Activated CD8-positive, alpha-beta T cell treated with anti-CD3 and anti-CD28 coated beads, Interleukin-2, amount 10 ng/mL, durations not matched to agents 7 days and 5 days (primary cell): ENCODE measurements at places on chromosomes 6 and 20. TPM values are rescaled to one million over a fixed set of nuclear protein-coding genes. Genes with fewer than 3 reads are reported as not detected.

Gene WFDC5
- not detected for total RNA-seq

Gene GRM1
- total RNA-seq, result not detected

Gene TULP4
- total RNA-seq, result 33.9 TPM

Gene CABLES2
- 17.0 TPM for total RNA-seq

Gene MACROD2
- total RNA-seq, result 0.08 TPM

Gene SLC26A8
- total RNA-seq, result not detected

Gene RIPOR3
- not detected for total RNA-seq

Gene PHACTR3
- not detected for total RNA-seq

Gene HCK
- total RNA-seq, result not detected

DNA sequence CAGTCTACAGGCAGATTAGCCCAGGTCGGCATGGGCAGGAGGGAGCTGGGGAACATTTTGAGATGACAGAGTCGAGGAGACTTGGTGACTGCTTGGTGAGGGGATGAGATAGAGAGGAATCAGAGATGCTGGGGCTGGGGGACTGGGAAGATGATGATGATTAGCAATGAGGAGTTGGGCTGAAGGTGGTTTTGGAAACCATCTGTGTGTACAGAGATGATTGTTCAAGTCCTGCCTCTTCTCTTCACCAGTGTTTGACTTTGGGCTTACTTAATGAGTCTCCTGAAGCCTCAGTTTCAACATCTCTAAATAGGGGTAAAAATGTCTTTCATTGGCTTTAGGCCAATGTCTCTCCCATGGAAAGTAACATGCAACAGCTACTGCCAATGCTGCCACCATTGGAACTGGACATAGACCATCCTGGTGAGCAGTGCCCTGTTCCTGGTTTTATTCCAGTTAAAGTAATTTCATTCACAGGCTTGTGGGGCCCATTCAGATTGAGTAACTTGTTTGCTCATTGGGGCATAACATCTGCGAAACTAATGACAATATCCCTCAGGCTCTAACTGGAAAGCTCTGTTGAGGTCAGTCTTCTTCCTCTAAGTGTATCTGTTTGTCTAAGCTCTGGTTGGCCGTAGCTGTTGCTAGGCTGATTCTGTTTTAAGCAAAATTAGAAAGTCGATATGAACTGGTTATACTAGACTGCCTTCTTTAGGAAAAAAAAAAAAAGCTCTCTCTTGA, 99.1 kb downstream of the ARMC2 start:
- peaks cover 3% of the 10 kb centered on the region for H3K36me3 ChIP-seq
- H3K27ac ChIP-seq, result no peak overlapping the region
- no peak overlapping the region for H3K4me3 ChIP-seq
- DNase-seq, result no peak
- H3K27me3 ChIP-seq, result no peaks in the 10 kb centered on the region

- H3K27me3 ChIP-seq, result peaks cover 31% of the 10 kb centered on the region
- H3K27ac ChIP-seq, result no peak overlapping the region
- DNase-seq, result no peak
- no peak overlapping the region for H3K4me3 ChIP-seq
- H3K36me3 ChIP-seq, result no peaks in the 10 kb centered on the region
Observed at GRCh38 chr6:15677822-15678221, 15.0 kb upstream of the DTNBP1 start.

GRCh38 chr6:169792306-169793015, 41.0 kb downstream of the ERMARD start:
- no peaks in the 10 kb centered on the region for H3K36me3 ChIP-seq
- no peak overlapping the region for H3K27ac ChIP-seq
- H3K4me3 ChIP-seq, result no peak overlapping the region

DNA sequence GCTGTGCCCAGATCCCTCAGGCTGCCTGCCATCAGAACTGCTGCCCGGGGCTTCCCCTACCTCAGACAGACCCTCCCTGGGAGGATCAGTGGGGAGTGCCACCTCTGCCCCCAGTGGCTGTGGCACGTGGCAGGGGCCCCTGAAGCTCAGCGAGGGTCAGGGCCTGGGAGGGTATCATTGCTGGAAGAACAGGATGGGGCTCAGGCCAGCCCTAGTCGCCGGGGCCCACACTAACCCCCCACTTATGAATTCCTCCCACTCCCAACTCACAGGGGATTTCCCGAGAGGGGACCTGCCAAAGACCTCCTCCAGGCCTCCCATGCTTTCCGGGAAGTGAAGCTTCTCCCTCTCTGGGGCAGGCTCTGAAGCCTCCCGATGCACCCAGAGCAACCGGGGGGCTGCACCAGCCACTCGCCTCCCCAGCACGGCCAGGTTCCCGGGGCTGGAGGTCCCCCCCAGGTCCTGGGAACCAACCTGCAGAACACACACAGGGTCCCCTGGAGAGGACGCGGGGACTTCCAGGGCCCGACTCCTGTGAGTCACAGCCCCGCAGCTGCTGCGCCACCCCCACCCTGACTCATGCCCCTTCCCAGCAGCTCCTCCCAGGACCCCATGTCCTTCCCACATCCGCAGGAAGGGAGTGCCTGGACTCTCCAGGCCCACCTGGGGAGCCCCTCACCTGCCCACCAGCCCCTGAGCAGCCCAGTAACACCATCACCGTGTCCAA, 2.5 kb downstream of the TNFRSF6B start:
- no peaks in the 10 kb centered on the region for H3K27me3 ChIP-seq
- H3K27ac ChIP-seq, result no peak overlapping the region
- DNase-seq, result no peak
- no peak overlapping the region for H3K4me3 ChIP-seq
- H3K4me1 ChIP-seq, result peaks cover 9% of the 10 kb centered on the region

- H3K36me3 ChIP-seq, result no peaks in the 10 kb centered on the region
- peaks cover 11% of the 10 kb centered on the region for H3K4me1 ChIP-seq
- H3K4me3 ChIP-seq, result no peak overlapping the region
- DNase-seq, result peak; percentile 34
- no peak overlapping the region for H3K27ac ChIP-seq
Observed at GRCh38 chr20:3749689-3750531, 17.4 kb downstream of the HSPA12B start.

GRCh38 chr6:163398815-163399214, 15.7 kb upstream of the QKI start:
- no peaks in the 10 kb centered on the region for H3K36me3 ChIP-seq
- no peak overlapping the region for H3K27ac ChIP-seq
- peaks cover 6% of the 10 kb centered on the region for H3K4me1 ChIP-seq
- no peak for DNase-seq

GRCh38 chr6:42390228-42390934, 61.3 kb downstream of the TRERF1 start:
- H3K4me3 ChIP-seq, result peak overlapping the region; percentile 69
- peak; percentile 68 for DNase-seq

DNA sequence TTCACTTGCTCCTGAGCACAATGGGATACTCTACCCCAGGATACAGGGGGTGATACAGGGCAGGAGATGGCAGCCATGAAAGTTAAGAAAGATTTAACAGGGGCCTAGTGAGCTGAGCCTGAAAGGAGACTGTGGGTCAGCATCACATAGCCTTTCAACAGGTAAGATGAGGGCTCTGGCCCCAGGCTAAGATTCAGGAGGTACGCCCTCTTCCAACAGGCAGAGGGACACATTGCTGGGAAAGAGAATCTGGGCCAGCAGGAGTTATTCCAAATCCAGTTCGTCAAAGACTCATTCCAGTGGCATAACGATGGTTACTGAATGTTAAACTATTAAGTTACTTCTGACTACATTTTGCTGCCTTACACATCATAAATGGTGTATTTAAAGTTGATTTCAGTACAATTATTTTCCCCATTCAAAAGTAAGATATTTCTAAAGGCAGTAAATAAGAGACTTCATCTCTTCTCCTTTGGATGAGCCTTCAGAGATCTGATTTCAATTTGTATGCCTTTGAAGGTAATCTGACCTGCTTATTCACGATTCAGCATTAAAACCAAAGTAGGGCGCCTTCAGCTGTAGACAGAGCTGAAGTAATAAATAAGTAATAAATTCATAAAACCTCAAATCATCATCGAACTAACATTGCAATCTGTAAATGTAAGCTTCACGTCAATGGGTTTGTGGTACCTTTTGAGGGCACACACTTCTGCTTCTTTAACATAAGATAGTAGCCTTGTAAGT, 62.4 kb downstream of the HS3ST5 start:
- DNase-seq, result no peak
- H3K27ac ChIP-seq, result no peak overlapping the region
- no peak overlapping the region for H3K4me3 ChIP-seq
- no peaks in the 10 kb centered on the region for H3K4me1 ChIP-seq
- no peaks in the 10 kb centered on the region for H3K36me3 ChIP-seq

GRCh38 chr20:19907326-19908056, 109.7 kb upstream of the NAA20 start:
- no peak for DNase-seq
- no peak overlapping the region for H3K4me3 ChIP-seq
- H3K36me3 ChIP-seq, result no peaks in the 10 kb centered on the region
- no peak overlapping the region for H3K27ac ChIP-seq
- no peaks in the 10 kb centered on the region for H3K27me3 ChIP-seq

- H3K4me1 ChIP-seq, result no peaks in the 10 kb centered on the region
- DNase-seq, result no peak
- no peak overlapping the region for H3K27ac ChIP-seq
Observed at GRCh38 chr6:18829272-18829870, 442.2 kb downstream of the RNF144B start.

GRCh38 chr6:124494956-124495664, 467.1 kb upstream of the RNF217 start:
- no peaks in the 10 kb centered on the region for H3K27me3 ChIP-seq
- no peak for DNase-seq
- H3K27ac ChIP-seq, result no peak overlapping the region
- no peak overlapping the region for H3K4me3 ChIP-seq

GRCh38 chr20:63873477-63873971, 8.5 kb downstream of the TPD52L2 start:
- peaks cover 46% of the 10 kb centered on the region for H3K36me3 ChIP-seq
- DNase-seq, result peak; percentile 38
- H3K4me3 ChIP-seq, result no peak overlapping the region

DNA sequence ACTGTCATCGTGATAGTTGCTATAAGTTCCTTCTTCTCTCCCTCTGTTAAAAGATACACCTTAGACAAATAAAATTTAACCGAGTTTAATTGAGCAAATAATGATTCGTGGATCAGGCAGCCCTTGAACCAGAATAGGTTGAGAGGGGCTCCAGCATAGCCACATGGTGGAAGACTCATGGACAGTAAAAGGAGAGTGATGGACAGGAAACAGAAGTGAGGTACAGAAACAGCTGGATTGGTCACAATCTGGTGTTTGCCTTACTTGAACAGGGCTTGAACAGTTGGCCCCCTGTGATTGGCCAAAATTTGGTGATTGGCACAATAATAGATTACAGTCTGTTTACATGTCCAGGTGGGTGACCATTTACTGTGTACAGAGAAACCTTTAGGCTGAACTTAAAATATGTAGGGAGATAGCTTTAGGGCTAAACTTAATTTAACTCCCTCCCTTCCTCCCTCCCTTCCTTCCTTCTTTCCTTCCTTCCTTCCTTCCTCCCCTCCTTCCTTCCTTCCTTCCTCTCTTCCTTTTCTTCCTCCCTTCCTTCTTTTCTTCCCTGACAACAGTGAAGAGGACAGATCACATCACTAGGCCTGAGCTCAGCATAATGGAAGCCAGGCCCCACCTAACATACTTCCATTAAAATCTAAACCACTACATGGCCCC, 531.8 kb upstream of the JARID2 start:
- H3K4me3 ChIP-seq, result no peak overlapping the region
- H3K4me1 ChIP-seq, result peaks cover 24% of the 10 kb centered on the region
- H3K27me3 ChIP-seq, result no peaks in the 10 kb centered on the region
- H3K36me3 ChIP-seq, result peaks cover 5% of the 10 kb centered on the region

GRCh38 chr6:165674155-165675029, 11.4 kb upstream of the PDE10A start:
- no peak overlapping the region for H3K27ac ChIP-seq
- no peaks in the 10 kb centered on the region for H3K4me1 ChIP-seq
- H3K36me3 ChIP-seq, result no peaks in the 10 kb centered on the region
- no peaks in the 10 kb centered on the region for H3K27me3 ChIP-seq
- no peak for DNase-seq

GRCh38 chr6:31920811-31921210, 6.7 kb upstream of the C2 start:
- no peaks in the 10 kb centered on the region for H3K36me3 ChIP-seq
- DNase-seq, result no peak
- H3K4me3 ChIP-seq, result no peak overlapping the region
- no peaks in the 10 kb centered on the region for H3K4me1 ChIP-seq
- H3K27ac ChIP-seq, result no peak overlapping the region

DNA sequence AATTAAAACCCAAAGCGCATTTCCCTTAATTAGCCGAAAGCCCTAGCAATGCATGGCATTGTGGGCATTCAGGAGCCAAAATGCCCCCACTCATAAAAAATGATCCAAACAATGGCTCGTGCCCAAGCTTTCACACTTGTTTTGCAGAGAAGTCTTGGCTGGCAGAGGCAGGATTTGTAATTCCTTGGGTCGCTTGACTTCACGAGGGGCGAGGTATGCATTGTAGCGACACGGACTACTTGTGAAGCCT, 613 bp upstream of the SASH1 start:
- no peak for DNase-seq
- peaks cover 32% of the 10 kb centered on the region for H3K27me3 ChIP-seq
- H3K4me1 ChIP-seq, result peaks cover 9% of the 10 kb centered on the region

GRCh38 chr6:135496800-135497411, 634 bp downstream of the AHI1 start:
- H3K4me1 ChIP-seq, result peaks cover 12% of the 10 kb centered on the region
- H3K27ac ChIP-seq, result no peak overlapping the region
- H3K36me3 ChIP-seq, result peaks cover 13% of the 10 kb centered on the region

GRCh38 chr6:16230953-16231352, 7.4 kb upstream of the GMPR start:
- H3K4me3 ChIP-seq, result no peak overlapping the region
- DNase-seq, result no peak
- no peak overlapping the region for H3K27ac ChIP-seq
- peaks cover 16% of the 10 kb centered on the region for H3K27me3 ChIP-seq

DNA sequence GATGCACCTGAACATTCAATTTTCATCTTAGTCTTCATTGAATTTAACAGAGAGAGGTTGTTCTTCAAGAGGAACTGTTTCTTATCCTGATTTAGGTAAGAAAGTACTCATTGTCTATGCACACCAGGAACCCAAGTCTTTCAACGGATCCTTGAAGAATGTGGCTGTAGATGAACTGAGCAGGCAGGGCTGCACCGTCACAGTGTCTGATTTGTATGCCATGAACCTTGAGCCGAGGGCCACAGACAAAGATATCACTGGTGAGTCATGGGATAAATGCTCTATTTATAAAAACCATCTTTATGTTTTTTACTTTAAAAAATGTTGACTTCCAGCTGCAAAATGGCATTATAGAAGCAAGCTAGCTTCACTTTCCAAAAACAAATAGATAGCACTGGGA, 10.2 kb downstream of the NQO2 start:
- H3K27me3 ChIP-seq, result no peaks in the 10 kb centered on the region
- DNase-seq, result no peak
- H3K4me1 ChIP-seq, result peaks cover 6% of the 10 kb centered on the region
- peaks cover 80% of the 10 kb centered on the region for H3K36me3 ChIP-seq
- H3K27ac ChIP-seq, result no peak overlapping the region
